CD4-positive, alpha-beta T cell treated with Interleukin-17A for 1 hour (primary cell): ENCODE measurements at places on chromosomes 3 and 15.

GRCh38 chr15:42750306-42750705 is 13.4 kb upstream of the CDAN1 start:
- DNase-seq, result no peak

GRCh38 chr3:65033576-65033975 is 345.8 kb upstream of the ADAMTS9 start:
- DNase-seq, result no peak

- peak; percentile 6 for DNase-seq
Measured at GRCh38 chr3:78659386-78659987, 1108.3 kb downstream of the ROBO1 start.

- DNase-seq, result no peak
Measured at GRCh38 chr3:101719604-101720185, 4.7 kb upstream of the CEP97 start.

DNA sequence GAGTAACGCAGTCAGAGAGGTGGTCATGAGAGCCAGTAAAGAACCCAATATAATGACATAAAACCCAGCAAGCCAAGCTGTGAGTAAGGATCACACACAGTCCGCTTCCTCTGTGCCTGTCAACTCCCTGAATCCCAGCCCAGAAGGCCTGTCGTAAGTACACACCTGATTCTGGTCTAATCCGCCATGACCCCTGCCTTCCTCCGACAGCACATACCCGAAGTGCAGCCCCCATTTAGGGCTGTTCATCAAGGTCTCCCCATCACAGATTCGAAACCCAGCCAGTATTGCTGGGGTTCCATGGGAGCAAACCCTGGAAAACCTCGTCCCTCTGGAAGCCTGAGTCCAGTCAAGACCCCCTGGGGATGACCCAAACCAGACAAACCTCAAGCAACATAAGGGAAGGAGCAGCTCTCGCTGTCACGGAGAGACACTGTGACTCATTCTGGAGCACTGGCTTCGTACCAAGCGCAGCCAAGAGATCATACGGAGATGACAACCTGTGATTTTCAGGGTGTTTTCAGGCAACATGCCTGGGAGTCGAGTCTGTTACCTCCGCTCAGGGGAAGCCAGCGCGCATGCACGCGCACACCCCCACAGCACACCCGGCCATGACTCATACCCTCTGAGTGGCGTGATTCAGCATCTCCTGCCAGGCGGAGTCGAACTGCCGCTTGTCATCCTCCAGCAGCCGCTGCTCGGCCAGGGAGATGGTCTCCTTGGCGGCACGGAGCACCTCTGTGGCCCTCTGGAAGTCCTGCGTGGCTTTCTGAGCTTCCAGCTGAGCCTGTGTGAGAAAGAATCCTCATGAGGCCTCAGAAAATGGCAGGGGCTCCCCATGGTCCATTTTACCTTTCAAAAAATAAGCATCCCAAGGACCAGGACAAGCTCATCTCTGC is 63.0 kb downstream of the SH3BP5 start:
- peak; percentile 88 for DNase-seq

- no peak for DNase-seq
Measured at GRCh38 chr15:59963322-59963721, 40.8 kb upstream of the FOXB1 start.

GRCh38 chr3:113097960-113098447 is 107.2 kb downstream of the GTPBP8 start:
- DNase-seq, result no peak

DNA sequence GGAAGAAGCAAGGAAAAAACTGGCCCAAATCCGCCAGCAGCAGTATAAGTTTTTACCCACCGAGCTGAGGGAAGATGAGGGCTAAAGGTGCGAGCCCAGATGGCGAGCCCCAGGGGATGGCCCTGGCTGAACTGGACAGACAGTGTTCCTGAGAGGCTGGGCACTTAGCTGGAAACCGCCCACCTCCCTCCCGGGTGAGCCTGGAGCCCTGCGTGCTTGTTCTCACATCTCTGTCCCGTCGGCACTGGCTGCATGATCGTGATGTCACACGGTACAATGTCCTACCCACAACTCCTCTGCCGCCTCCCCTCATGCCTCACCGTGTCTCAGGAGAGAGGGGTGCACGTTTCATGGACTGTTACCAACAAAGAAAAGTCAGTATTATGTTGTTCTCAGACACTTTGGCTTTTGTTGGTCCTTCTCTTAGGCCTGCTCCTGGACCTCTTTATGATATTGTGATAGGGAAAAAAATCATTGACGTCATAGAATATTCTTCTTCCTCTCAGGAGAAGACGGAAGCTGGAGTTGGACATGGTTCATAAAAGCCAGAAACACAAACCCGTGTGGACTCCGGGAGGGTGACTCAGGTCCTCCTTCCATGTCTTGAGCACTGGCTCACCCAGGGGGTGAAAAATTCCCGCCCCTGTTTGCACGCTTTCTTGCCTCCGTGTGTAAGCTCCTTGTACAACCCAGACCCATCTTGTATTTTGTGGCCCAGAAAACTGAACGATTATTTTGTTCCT is 201.8 kb upstream of the TPM1 start:
- DNase-seq, result no peak

DNA sequence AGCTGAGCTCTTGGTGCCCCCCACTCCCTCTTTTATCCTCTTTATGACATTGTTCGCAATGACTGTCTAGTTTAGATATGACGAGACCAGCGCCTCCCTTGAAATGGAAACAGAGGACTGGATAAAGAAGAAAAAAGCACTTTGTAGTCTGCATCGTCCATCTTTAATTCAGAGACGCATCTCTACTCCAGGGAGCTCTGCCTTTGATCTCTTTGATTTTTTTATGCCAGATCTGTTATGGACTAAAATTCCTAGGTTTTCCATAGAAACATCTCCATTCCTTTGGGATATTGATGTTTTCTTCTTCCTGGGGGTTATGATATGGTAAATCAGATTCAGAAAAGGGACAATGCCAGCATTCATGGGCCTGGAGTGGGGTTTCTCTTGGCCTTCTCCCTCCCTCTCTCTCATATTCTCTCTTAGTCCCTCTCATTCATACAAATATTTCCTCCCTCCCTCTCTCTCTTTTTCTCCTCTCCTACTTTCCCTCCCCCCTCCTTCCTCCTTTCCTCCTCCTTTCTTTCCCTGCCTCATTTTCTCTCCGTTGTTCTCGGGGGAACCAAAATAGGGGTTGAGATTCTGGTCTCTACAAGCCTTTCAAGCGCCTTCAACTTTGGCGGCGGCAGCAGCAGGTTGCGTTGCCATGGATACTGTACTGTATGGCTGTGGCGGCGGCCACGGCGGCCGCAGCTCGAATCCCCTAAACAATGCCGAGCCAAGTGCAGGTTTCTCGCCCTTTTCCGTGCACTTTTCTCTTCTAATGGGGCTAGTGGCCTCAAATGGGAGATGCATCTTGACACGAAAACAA is 45.5 kb downstream of the ZIC4 start:
- no peak for DNase-seq

GRCh38 chr15:92883163-92883875 is 16.8 kb upstream of the CHD2 start:
- peak; percentile 85 for DNase-seq

GRCh38 chr3:188510366-188510765 is 356.4 kb downstream of the LPP start:
- DNase-seq, result no peak

DNA sequence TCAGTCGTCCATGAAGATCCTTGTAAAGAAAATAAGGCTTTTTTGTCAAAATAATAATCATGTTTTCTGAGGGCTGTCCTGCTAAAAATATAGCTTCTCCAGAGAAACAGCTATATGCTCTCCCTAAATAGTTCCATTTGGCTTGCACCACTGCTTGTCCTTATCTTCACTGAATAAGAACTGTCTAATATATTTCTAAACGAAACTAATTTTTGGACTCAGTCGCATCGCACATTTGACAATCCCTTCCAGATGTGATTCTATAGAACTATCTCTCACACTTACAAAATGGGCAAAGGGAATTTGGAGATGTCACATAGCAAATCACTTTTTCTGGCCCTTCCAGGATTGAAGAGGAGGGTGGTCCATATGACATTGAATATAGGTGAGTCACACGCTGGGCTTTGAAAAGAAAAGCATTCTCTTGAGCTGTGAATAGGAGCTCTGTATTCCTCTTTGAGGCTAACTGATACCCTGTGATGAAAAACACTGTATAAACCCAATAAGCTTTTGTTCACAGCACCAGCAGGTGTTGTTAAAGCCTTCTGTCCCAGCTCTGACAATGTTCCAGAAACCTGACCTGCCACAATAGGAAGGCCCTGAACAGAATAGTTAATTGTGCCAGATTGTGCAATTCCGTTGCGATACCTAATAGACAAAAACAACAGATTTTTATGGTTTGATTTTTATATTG is 1144.2 kb downstream of the ROBO2 start:
- DNase-seq, result no peak

GRCh38 chr15:36844534-36844998 is 255.8 kb downstream of the MEIS2 start:
- no peak for DNase-seq

GRCh38 chr3:33751336-33751735 is 33.3 kb upstream of the CLASP2 start:
- no peak for DNase-seq

DNA sequence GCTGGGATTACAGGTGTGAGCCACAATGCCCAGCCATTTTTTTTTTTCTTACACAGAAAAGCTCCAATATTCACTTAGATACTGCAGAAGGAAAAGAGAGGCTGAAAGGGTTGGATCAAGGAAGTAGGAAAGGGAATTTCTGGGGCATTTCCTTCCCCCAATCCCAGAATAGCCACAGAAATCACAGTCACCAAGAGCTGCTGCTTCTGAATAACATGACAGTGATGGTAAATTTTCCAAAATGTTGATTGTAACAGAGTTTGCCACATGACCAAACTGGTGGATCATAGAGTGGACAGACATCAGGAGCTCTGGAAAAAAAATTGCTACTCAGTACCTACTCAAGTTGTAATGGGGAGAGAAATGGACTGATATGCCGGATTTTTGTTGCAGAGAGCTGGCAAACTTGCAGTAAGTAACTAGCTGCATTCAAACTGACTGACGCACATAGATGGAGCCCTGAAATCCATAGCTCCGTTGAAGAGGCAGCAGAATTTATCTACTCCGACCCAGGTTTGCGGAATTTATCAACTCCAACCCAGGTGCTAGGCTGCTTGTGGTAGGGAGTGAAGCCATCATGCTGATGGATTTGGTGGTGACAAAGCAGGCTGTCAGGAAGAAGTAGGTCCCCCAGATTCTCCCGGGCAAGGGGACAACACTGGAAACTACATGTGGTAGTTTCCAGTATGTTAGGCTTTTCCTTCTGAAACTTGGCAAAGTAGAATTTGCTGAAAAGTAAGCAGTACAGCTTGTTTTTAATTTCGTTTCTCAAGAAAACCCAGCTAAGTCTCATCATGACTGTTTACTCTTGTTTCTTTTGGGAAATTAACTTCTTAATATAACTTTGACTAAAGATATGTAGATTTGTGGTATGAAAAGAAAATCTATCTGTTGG is 10.5 kb upstream of the ADPGK start:
- DNase-seq, result no peak

GRCh38 chr3:117160176-117160575 is 450.6 kb downstream of the TUSC7 start:
- DNase-seq, result no peak

DNA sequence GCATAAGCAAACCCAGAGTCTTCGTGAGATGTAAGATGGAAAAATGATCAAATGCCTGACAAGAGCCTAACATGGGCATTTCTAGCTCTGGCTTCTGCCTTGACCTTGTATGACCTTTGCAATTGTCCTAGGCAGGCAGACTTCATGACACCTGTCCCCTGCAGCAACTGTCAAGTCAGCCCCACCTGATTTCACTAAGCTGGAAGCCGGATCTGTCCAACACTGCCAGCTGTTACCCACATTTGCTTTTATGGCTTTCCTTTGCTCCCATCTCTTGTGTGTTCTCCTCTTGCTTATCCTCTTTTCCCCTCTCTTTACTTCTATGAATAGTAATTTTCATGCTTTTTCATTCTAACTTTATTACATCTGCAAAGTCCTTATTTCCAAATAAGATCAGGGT is 48.5 kb upstream of the TNIK start:
- no peak for DNase-seq

GRCh38 chr3:32913790-32914446 is 37.5 kb upstream of the CCR4 start:
- DNase-seq, result no peak

DNA sequence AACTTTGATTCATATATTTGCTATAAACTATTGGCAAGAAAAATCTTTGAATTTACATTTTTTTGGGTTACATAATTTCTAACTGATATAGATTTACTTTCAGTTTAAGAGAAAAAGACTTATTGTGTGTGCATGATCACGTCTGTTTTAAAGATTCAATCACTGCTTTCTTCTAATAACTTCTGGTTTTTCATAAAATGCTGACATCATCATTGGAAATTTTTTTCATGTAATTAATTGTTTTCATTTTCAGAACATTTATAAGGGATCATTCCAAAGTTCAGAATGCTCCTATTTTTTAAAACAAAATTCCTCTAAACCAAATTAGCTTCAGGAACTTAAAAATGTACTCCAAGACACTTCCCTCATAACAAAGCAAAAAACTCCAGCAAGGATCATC is 500.7 kb upstream of the GBE1 start:
- DNase-seq, result no peak

DNA sequence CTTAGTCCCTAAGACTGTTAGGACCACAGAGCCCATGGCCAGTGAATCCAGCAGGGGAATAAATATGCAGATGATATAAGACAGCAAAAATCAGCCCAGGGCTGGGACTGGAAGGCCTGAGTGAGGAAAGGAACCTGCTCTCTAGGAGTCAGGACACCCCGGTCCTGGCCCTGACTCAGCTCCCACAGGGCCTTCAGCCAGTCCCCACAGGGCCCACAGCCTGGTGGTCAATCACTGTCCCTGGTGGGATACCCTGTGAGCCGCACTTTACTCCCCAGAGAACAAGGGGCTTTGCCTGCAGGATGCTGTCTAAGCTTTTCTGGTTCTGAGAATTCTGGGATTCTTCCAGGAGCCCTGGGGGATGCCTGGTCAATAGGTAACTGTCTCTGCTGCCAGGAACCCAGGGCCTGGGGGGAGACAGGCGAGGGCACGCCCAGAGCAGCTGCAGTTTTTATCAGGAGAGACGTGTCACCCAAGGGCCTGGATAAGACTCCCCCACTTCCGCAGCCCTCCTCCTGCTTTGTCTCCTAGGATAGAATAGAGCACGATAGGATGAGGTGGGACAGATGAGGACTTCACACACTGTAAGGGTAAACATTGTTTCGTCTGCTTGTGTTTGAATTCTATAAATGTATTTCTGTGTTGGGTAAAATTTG is 49.5 kb upstream of the MCF2L2 start:
- no peak for DNase-seq

GRCh38 chr15:85950101-85950500 is 129.6 kb upstream of the AGBL1 start:
- DNase-seq, result no peak

DNA sequence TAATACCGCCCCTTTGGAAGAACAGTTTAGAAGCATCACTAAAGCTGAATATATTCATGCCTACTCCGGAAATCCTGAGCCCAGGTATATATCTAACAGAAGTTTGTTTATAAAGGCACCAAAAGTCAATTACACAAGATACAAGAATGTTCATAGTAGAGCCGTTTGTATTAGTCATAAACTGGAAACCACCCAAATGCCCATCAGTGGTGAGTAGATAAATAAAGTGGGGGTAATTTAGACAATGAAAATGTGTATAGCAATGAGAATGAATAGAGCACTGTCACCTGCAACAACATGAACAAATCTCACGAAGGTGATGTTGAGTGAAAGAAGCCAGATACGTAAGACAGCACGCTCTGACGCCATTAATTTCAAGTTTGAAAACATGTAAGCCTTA is 68.3 kb upstream of the GLCE start:
- DNase-seq, result no peak
